ENCODE measurements at places on chromosomes 16 and 17.

- DNase-seq, result no peak
Observed at GRCh38 chr16:11036040-11036439, 91.7 kb downstream of the CLEC16A start.

DNA sequence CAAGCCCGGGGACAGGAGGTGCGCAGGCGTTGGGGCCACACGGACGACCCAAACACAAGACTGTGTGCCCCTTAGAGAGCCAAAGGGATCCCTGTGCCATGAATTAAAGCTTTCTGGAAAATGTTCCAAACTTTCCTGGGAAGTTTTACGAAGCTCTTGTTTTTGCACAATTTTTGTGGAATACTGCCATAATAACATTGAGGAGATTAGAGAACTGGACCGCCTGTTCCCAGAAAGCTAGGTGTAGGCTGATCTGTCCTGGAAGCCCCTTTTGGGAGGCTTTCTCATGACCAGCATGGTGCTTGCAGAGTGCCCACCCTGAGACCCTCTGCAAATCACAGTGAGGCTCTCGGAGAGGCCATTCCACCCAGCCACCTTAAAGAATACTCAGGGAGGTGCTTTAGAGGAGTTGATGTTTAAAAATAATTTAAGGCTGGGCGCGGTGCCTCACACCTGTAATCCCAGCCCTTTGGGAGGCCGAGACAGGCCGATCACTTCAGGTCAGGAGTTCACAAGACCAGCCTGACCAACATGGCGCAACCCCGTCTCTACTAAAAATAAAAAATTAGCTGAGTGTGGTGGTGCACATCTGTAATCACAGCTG is 1.1 kb downstream of the KDM8 start:
- DNase-seq, result no peak

DNA sequence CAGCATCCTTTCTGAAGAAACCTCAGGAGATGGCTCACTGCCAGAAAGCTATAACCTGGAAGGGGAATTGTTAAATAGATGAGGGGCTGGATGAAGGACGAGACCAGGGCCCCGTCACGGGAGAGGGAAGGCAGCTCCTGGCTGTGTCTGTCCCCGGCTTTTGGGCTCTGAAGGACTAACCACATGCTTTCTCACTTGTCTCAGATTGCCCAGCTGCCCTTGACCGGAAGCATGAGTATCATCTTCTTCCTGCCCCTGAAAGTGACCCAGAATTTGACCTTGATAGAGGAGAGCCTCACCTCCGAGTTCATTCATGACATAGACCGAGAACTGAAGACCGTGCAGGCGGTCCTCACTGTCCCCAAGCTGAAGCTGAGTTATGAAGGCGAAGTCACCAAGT is 14.5 kb downstream of the SERPINF1 start:
- DNase-seq, result no peak

- DNase-seq, result peak; percentile 43
Observed at GRCh38 chr17:82593590-82594087, 54.6 kb downstream of the WDR45B start.

DNA sequence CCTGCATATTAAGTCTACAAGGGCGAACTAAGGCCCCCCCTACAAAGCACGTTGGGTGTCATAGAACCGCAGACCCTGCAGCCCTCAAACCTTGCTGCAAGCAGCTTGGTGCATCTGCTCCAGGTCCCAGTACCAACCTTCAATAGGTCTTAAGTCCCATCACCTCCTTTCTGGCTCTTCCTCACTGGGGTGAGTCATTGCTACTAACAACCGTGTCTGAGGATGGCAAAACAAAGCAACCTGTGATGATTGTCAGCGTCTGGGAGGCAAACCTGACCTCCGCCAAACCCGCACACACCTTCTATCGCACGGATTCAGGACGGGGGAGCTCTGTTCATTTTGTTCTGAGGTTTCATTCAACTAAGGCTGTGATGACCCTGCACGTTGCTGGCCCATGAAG is 138.9 kb downstream of the SLC39A11 start:
- DNase-seq, result no peak

- DNase-seq, result no peak
Observed at GRCh38 chr16:81602256-81602776, 157.7 kb downstream of the CMIP start.
